ENCODE measurements at places on chromosomes 11 and 22. TPM values are rescaled to one million over a fixed set of nuclear protein-coding genes. Genes with fewer than 3 reads are reported as not detected.
A peak's percentile ranks its signal among the peaks of the same experiment; 100 is the strongest.

DNA sequence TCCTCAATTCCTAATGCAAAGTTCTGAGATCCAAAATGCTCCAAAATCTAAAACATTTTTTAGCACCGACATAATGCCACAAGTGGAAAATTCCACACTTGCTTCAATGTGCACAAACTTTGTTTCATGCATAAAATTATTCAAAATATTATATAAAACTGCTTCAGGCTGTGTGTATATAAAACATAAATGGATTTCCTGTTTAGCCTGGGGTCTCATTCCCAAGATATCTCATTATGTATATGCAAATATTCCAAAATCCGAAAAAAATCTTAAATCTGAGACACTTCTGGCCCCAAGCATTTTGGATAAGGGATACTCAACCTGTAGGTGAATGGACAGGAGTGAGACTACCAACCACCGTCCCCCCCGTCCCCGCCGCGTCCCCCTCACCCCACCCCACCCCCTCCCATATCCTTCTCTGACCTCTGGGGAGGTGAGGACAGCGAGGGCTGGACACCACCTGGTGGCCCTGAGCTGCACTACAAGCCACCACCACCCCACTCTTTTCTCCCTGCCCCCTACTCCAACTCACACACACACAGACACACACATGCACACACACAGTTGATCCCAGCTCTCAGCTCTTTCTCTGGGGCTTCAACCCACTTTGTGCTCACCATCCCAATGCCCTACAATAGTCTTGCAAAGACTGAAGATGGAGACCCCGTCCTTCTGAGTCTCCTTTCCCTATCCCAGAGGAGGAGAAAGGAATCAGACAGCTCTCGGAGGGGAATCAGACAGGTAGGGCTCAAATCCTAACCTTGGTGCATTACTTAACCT is 101.0 kb downstream of the PDE2A start:
- H3K27ac ChIP-seq, result no peak overlapping the region
- DNase-seq, result no peak
- no peaks in the 10 kb centered on the region for H3K27me3 ChIP-seq
- H3K4me3 ChIP-seq, result no peak overlapping the region

DNA sequence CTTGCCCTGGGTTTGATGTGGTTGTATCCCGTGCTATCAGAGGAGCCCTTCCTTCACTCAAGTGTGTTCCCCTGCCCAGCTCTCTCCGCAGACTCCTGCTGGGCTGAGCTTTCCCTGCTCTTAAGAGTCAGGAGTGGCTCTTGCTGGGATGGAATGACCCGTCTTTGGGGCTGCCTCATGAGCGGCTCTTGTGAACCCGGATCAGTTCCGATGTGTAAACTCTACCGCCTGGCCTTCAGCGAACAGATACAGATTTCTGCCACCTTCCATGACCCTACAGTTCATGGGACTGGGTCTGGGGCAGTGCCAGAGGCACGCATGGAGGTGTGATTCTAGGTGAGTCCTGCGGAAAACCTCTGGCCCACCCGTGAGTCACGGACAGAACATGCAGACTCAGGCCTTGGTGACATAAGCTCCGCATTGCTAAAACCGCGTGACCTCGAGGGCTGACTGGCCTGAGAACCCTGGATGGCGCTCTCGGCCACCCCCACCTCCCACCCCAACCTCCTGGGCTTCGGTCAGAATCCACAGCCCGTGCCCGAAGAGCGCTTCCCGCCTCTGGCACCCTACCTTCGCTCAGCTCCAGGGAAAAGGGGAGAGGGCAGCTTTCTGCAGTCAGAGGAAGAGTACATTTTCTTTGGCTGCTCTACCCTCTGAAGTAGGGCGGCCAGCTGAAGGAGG is 1.3 kb upstream of the ZBTB16 start:
- peak overlapping the region; percentile 94 for H3K4me3 ChIP-seq
- H3K36me3 ChIP-seq, result no peaks in the 10 kb centered on the region
- DNase-seq, result peak; percentile 56
- peak overlapping the region; percentile 48 for H3K27ac ChIP-seq

GRCh38 chr22:39360674-39361413 is 11.1 kb downstream of the SYNGR1 start:
- H3K4me1 ChIP-seq, result no peaks in the 10 kb centered on the region
- peak overlapping the region; percentile 79 for H3K27ac ChIP-seq
- no peak overlapping the region for H3K4me3 ChIP-seq
- H3K27me3 ChIP-seq, result no peaks in the 10 kb centered on the region
- DNase-seq, result peak; percentile 82

DNA sequence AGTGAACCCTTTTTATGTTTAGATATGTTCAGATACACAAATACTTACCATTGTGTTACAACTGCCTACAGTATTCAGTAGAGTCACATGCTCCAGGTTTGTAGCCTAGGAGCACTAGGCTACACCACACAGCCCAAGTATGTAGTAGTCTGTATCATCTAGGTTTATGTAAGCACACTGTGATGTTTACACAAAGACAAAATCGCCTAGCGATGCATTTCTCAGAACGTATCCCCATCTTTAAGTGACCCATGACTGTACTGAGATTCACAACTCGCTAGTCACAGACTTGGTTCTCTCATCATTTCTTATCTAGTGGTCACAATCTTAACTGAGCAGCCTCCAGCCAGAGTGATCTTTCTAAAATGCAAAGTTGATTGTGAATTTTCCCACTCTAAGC is 119.2 kb downstream of the RASSF10 start:
- H3K27me3 ChIP-seq, result no peaks in the 10 kb centered on the region
- H3K4me1 ChIP-seq, result no peaks in the 10 kb centered on the region
- H3K27ac ChIP-seq, result no peak overlapping the region
- H3K4me3 ChIP-seq, result no peak overlapping the region
- no peaks in the 10 kb centered on the region for H3K36me3 ChIP-seq

DNA sequence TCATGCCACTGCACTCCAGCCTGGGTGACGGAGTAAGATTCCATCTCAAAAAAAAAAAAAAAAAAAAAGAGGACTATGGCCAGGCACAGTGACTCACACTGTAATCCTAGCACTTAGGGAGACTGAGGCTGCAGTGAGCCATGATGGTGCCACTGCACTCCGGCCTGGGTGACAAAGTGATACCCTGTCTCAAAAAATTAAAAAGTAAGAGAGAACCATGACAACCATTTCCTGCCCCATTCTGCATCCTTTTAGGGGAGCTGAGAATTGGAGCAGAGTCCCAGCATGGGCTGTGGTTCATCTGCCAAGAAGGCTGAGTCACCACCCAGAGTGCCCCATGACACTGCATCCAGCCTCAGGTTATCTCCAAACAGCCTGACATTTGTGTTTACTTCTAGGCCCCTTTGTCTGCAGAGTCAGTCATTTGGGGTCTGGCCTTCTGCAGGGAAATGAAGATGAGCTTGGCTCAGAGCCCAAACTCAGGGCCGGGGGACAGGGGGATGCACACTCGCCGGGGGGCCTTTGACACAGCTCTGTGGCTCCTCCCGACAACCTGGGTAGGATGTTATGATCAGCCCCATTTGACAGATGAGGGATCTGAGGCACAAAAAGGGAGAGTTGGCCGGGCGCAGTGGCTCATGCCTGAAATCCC is 4.7 kb downstream of the CSDC2 start:
- H3K4me3 ChIP-seq, result no peak overlapping the region
- no peaks in the 10 kb centered on the region for H3K4me1 ChIP-seq
- no peak for DNase-seq
- no peak overlapping the region for H3K27ac ChIP-seq
- no peaks in the 10 kb centered on the region for H3K36me3 ChIP-seq
- no peaks in the 10 kb centered on the region for H3K27me3 ChIP-seq

GRCh38 chr22:41699264-41700107 is at the start of gene MEI1:
Gene MEI1 (plus strand): TSS chr22:41699503. CDS start chr22:41699539, 36 bp downstream.
- H3K27me3 ChIP-seq, result no peaks in the 10 kb centered on the region
- H3K27ac ChIP-seq, result no peak within 1 kb of the TSS

The SLC22A9 gene
- total RNA-seq, result not detected

The PATZ1 gene
- total RNA-seq, result 15.4 TPM

The FADS2 gene
- total RNA-seq, result 7.5 TPM

The PKDREJ gene
- total RNA-seq, result 0.16 TPM

The LSP1 gene
- 21.4 TPM for total RNA-seq

The CDCA5 gene
- 1.2 TPM for total RNA-seq
